Uterus (tissue), 4 donors: ENCODE measurements at places on chromosomes 2 and 18.

DNA sequence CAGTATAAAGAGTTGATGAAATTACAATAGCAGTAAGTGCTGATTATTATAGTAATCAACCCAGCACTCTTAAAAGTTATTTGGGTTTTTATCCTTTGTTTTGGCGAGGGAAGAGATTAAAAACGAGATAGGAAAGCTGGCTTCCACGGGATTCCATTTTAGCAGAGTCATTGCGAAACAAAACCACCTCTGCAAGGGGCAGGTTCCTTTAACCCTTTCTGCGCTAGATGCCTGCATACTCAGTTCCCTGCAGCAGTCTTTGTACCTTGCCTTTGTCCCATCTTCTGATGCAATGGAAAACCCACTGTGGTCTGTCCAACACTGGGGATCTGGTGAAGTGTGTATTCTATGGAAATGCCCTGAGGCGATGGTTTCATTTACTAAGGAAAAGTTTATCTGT lies 2.7 kb downstream of the YPEL5 start:
- no peak for DNase-seq

- no peak for DNase-seq
Measured at GRCh38 chr2:60867848-60868247, 13.5 kb upstream of the REL start.

DNA sequence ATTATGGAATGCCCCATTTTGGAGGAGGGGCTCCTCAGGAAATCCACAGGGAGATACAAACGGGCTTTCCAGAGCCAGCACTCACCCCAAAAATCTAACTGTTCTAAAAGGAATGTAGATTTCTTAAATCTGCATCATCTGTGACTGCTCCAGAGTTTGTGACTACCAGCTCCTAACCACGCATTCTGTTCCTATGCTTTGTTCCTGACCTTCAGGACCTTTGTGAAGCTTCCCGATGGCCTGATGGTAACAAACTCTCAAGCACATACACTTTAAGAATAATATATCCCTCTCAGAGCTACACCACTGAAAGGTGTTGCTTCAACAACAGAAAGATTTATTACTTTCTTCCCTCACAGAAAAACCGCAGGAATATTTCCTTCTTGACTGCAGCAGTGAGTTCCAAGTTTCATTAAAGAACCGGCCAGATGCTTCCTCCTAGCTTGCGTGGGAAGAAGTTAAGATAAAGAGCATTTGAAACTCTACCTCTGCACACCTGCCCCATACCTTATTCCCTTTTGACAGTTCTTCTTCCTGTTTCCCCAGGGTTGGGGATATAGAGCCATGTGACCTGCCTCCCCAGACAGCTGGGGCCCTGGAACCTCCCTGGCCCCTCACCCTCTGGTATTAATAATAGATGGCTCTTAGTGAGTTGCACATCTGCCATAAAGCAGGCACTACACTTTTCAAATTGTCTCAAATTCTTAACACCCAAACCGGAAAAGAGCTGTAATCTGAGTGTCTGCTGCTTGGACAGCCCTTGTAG lies 40.2 kb upstream of the EML4 start:
- no peak for DNase-seq

GRCh38 chr2:27085673-27086089 lies 891 bp upstream of the KHK start:
- DNase-seq = peak; percentile 75

DNA sequence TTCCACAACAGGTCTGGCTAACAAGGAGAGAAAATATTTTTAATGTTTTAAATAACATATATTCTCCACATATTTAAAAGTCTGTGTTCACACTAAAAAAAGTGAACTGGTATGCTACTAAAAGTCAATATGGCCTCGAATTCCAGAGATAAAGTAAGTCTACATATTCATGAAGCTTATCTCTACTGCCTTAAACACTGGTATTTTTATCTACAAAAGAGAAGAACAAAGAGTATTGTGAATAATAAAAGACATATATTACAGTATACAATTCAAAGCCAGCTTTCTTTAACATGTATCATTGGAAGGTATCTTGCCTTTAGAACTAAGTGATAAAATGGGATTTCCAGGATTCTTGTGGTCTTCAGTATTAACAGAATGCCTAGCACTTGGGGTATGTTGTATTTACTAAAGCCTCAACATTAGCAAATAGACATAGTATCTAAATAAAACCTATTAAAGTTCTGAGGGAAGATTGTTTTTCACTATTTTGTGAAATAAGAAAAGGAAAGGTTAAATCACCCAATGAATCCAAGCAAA lies 302.8 kb upstream of the CCDC68 start:
- DNase-seq = no peak

GRCh38 chr2:198852248-198852647 lies 605.5 kb downstream of the SATB2 start:
- DNase-seq = no peak

- no peak for DNase-seq
Measured at GRCh38 chr2:229313591-229313990, 42.5 kb upstream of the PID1 start.

- no peak for DNase-seq
Measured at GRCh38 chr2:98709535-98709934, 21.4 kb downstream of the MGAT4A start.
